ENCODE measurements at places on chromosomes 3 and 15.

GRCh38 chr3:29319798-29320197 lies 38.9 kb downstream of the RBMS3 start:
- DNase-seq, result no peak

- DNase-seq, result no peak
Measured at GRCh38 chr3:113097960-113098447, 107.2 kb downstream of the GTPBP8 start.

DNA sequence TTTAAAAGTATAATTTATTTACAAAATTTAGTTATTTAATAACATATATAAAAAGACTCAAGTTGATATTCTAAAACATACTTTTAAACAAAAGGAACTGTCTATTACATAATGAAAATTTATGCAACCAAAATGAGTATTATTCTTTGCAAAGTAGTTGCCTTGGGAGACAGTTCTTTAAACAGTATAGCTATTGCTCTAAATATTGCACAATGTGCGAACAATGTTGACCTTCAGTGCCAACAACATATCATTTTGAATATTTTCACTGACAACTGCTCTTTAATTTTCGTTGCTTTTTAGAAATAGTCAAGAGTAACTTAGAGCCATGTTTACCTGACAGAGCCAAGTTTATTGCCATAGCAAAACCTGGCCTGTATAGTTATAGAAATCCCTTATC lies 124.9 kb downstream of the ZBTB20 start:
- peak; percentile 49 for DNase-seq

DNA sequence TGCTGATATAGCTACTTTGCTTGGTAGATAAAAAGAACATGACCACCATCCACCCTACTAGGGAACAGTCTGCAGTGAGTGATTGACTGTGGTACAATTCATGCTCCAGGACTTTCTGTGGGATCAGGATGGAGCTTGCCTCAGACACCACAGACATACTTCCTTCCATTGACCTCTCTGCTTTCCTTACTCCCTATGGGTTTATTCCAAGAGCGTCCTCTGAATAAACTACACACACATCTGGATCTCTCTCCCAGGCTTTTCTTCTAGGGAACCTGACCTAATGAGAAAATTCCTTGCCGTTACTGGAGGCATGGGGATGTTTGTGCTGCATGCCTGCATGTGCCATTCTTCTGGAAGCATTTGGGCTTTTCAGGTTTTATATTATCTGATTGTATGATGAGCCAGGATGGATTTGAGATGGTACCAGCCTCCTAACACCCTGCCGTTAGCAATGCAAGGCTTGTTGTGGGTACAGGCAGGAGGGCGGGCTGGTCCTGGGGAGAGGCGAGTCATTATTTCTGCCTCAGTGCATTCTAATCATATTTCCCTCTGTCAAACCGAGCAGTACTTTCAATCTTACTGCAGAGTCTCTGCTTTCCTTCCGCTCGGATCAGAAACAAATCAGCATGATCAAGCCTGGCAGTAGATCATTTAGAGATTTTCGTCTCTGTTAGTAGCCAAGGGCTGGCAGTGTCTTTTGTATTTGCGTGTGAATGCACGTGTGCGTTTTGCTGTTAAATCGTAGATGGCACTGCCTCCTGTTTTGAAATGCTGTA lies 279.2 kb downstream of the PDCD6IP start:
- no peak for DNase-seq

GRCh38 chr3:3654916-3655315 lies 144.3 kb upstream of the LRRN1 start:
- no peak for DNase-seq

DNA sequence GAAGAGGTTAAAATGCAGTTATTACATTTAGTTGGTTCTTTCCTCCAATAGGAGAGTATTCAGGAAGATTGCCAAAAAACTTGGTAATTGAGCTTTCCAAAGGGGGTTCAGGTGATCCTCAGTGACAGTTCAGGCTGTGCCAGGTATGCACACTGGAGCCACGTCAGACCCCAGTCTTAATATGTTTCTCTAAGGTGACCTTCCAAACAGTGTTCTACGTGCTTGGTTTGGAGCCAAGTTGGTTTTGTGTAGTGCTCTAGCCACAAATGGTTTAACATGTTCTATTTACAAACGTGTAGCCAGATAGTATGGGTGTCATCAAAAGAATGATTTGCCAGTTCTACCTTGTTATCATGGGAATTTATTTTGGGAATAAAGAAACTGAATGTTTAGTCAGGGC lies 21.0 kb downstream of the CTDSPL start:
- no peak for DNase-seq

Data from AML-193 (cell line).